ENCODE measurements at places on chromosomes 1 and 21. TPM values are rescaled to one million over a fixed set of nuclear protein-coding genes. Genes with fewer than 3 reads are reported as not detected.

DNA sequence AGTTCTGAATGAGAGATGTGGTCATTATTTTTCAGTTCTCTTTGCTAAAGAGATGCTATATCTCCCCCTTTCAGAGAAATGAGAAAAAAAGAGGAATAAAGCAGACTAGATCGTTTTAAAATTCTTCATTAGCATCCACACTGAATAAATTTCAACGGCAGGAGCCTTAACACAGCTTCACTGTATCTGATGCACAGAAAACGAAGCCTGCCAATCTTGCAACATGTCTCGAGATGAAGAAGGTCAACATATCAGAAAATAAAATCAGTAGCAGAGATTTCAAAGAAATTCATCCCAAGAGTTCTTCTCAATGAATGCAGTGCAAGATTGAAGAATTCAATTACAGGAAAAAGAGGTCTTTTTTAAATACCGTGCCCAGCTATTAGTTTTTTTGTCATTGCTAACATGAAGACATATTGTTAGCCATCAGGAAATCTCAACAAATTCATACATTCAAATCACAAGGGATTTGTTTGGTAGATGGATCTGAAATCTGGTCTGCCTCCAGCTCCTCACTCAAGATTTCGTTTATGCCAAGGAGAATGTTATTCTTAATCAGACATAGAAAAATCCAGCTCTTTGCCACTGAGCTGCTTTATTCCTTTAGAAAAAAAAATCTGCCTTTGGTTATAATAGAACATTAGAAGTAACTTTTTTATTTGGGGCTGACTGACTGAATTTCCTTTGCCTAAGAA lies 76.4 kb upstream of the DAB1 start:
- DNase-seq, result no peak

DNA sequence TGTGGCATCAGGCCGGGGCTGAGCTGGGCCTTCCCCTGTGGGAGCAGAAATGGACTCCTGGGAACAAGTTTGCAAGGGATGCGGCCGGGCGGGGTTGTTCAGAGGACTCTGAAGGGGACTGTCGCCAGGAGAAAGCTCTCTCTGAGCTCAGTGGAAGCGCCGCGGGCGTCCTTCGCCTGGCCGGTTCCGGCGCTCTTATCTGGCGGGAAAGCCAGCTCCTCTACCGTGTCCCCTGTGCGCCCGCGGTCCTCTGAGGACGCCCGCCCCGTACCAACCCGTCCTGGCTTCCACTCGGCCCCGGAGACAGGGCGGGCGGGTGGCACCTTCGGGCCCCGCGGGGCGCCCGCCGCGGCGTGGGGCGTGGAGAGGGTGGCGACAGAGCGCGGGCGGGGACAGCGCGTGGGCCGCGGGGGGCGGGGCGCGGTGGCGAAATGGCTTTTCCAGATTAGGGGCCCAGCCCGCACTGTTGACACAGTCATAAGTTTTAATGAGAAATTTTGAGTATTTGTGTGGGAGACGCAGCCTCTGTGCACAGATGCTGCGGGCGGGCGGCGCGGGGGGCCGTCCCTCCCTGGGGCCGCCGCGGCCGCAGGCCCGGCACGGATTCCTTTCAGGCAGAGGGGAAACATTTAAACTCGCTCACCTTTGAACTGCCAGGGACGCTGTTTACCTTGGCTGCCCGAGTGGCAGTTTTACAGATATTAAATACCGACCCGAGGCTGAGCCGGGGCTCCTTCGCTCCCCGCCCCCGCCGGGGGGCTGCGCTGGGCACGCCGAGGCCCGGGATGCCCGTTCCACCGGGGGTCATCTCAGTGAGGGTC lies 70.2 kb downstream of the FOXD2 start:
- no peak for DNase-seq

DNA sequence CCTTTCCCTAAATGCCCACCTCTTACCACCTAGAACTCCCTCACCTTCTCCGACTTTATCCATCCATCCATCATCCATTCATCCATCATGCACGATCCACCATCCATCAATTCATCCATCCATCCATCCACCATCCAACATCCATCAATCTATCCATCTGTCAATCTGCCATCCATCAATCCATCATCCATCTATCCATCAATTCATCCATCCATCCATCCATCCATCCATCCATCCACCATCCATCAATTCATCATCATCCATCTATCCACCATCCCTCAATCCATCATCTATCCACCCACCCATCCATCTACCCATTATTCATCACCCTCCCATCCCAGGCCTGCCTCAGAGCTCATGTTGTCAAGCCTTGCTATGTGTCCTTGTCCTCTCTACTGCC lies 34.5 kb downstream of the WNT3A start:
- DNase-seq, result no peak

Gene TLR5
- 0.79 TPM for total RNA-seq

DNA sequence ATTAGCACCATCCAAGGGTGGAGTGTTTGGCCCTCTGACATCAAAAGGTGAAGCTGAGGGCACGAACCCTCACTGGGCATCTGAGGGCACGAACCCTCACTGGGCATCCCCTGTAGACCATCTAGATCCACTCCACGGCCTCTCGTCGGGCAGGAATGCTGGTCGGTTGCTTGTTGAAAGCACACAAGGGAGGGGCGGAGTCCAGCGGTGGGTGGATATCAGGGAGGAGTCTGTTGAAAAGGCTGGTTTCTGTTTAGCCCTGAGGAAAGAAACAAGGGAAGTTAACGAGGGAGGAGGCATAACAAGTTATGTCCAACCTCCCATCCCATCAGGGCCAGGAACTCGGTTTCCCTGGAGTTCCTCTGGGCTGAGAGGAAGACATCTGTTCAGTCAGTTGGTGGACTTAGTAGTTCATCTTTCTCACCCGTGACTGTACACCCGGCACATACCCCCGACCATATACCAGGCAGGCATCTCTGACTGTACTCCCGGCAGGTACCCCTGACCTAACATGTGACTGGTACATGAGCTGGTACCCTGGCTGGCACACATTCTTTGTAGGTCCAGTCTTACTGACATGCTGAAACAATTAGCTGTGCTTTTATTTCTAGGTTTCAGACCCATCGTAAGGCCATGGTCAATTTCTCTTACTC lies 32.1 kb upstream of the PDE9A start:
- peak; percentile 38 for DNase-seq

- no peak for DNase-seq
Measured at GRCh38 chr1:151128800-151129199, 17.6 kb downstream of the SEMA6C start.

GRCh38 chr1:48679859-48680258 lies 96.8 kb downstream of the BEND5 start:
- no peak for DNase-seq

- peak; percentile 49 for DNase-seq
Measured at GRCh38 chr1:232038706-232039677, 412.4 kb downstream of the DISC1 start.

All from bronchial epithelial cell (primary cell).